ENCODE measurements at places on chromosomes 1 and 21. TPM values are rescaled to one million over a fixed set of nuclear protein-coding genes. Genes with fewer than 3 reads are reported as not detected.

DNA sequence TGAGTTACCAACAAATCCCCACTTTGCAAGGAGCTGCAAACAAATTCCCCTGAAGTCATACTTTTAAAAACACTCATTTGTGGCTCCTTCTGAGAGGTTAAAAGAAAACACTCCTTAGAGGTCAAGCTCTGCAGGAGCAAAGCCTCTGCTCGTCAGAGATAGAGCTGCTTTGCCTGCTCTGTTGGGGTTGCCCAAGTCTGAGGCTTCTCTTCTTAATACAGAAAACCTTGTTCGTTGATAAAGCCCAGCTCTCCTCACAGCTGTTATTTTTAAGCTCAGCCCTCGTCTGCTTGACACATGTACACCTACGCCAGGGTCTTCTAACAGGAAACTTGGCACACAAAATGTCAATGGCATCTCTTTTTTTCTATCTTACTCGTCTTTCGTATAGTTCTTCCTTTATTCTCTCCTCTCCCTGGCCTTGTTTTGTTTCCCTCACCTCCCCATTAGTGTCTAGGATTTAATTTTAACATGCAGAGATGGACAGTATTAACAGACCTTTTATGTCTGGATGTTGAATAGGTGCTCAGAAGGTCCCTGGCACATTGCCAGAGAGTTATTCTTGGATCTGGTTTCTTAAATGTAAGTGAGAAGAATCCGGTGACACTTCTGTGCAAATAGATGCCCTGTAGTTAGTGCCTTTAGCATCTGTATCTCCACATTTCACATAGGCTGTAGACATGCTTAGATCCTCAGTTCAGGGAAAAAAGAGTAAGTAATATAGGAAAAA, 86.0 kb downstream of the LRRC53 start:
- DNase-seq, result no peak

DNA sequence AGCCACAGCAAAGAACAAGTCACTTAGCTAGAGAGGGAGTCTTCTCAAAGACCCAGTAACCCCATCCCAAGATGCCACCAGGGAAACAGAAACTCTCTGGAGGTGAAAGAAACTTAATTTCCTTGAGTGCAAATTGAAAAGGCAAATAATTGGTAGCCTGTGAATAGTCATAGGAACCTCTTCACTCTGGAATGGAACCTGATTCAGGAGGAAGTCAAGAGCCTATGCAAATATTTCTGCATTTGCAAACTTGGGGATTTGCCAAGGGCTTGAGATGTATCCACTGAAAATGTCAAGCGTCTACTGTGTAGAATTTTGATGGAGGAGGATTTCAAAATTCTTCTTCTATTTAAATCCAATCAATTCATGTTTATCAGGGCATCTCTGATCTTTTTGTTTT, 5.7 kb downstream of the HIVEP3 start:
- no peak for DNase-seq

DNA sequence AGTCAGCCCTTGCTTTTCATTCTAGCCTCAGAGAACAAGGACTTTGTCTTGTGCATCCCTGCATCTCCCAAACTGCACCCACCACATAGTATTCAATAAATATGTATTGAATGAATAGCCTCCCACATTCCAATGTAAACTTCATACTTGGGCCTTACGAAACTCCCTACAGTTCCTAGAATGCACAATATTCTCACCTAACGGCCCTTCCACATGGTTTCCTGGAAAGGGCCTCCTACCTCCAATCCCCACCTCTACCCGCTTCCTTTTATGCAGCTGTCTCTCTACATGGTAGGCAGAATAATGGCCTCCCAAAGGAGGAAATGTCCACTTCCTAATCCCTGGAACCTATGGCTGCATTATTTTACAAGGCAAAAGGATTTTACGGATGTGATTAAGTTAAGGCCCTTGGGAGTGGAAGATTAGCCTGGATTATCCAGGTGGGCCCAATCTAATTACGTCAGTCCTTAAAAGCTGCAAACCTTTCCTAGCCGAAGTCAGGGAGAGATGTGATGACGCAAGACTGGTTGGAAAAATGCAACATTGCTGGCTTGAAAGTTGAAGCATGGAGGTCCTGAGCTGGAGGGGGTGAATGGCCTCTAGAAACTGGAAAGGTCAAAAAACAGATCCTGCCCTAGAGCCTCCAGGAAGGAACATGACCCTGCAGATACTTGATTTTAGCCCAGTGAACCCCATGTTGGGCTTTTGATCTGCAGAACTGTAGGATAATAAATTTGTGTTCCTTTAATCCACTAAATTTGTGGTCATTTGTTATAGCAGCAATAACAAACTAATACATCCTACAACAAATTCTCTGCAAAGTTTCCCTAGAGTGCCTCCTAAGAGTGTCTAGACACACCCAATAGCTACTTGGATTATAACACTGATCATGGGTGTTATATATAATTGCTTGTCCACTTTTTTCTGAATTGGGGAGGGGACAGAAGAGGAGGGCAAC, 5.2 kb upstream of the PIK3C2B start:
- DNase-seq, result no peak

- no peak for DNase-seq
Observed at GRCh38 chr1:154953611-154954038, 2.3 kb downstream of the PBXIP1 start.

DNA sequence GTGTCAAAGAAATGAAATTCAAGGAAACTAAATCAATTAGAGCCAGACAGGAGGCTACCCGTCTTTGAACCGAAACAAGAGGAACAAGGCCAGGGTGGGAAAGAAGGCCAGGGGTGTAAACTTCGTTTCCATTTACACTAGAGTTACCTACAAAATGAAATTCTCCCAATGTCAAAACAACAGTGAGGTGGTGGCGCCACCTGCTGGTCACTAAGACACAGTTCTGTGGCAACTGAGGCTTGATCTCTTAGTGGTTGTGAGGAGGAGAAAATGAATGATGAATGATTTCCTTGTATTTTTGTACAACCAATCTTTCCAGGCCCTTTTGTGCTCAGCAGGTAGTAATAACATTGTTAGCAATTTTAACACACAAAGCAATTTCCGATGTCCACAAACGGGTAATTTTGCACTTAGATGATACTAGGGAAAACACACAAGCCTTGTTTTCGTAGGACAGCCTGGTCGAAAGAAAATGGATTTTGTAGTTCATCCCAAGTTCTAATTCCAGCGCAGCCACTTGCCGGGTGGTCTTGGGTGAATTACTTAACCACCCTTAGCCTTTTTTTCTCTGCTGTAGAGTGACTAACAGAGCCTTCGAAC, 54.8 kb upstream of the SOD1 start:
- peak; percentile 55 for DNase-seq

The PLK3 gene
- total RNA-seq, result 9.5 TPM

- DNase-seq, result no peak
Observed at GRCh38 chr21:39057121-39057520, 126.1 kb downstream of the PSMG1 start.

DNA sequence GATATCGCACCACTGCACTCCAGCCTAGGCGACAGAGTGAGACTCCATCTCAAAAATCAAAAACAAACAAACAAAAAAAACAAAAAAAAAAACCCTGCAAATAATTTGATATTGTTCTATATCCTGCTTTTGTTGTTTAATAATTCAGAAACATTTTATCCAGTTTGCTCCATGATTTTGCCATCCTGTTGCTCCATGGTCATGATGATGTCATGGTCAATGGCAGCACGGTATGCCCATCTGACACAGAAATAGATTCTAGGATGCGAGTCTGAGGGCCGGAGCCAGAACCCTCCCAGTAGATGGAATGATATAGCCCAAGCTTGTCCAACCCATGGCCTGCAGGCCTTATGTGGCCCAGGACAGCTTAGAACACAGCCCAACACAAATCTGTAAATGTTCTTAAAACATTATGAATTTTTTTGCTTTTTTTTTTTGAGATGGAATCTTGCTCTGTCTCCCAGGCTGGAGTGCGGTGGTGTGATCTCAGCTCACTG, 39.8 kb downstream of the EDARADD start:
- DNase-seq, result no peak

DNA sequence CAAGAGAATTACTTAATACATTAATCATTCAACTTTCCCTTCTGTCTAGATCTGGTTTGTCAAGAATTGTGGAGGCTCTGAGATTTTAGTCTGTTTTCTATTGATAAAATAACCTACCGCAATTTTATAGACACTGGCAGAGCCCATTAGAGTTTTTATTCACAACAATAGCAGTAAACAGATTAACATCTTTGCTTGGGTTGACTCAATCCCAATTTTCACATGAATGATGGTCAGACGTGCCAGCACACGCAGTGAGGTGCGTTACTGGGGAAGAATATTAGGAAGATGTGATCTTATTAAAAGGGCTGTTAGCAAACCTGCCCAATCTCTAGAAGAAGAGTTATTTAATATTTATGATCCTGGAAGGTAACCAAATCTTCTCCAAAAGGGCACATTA, 736.6 kb downstream of the MRPL39 start:
- no peak for DNase-seq

GRCh38 chr1:162251102-162251501, 125.6 kb downstream of the SPATA46 start:
- no peak for DNase-seq

The GOLT1A gene
- total RNA-seq, result 0.84 TPM

The AZIN2 gene
- 0.20 TPM for total RNA-seq

- DNase-seq, result no peak
Observed at GRCh38 chr1:89206373-89206772, 7.6 kb upstream of the GBP4 start.

The INAVA gene
- 2.8 TPM for total RNA-seq

- DNase-seq, result no peak
Observed at GRCh38 chr1:213474054-213474453, 423.0 kb downstream of the RPS6KC1 start.

GRCh38 chr21:35859677-35860076, 200.6 kb downstream of the SETD4 start:
- no peak for DNase-seq

DNA sequence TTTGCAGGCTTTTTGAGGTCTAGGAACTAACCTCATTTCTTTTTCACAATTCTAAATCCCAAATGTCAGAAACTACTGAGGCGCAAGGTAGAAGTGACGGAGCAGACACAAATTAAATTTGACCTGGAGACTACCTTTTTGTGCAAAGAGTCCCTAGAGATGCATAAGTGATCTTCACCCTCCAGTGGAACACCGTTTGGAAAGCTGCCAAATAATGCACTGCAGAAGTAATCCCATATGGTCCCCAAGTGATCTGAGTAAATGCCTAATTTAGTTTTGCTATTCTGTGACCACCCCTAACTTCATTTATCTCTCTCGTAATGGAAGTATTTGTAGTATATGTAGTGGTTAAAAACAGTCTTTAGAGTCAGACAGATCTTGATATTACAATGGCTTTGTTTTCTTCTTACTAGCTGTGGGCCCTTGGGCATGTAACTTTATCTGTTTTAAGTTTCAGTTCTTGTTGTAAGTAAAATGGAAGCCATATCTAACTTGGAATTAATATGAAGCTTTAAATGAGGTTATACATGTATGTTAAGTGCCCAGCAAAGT, 70.4 kb upstream of the IPO9 start:
- no peak for DNase-seq
